ENCODE measurements at places on chromosomes 1 and 21.

GRCh38 chr21:33478935-33479678 is 667 bp downstream of the TMEM50B start:
- no peak for DNase-seq

- DNase-seq, result no peak
Measured at GRCh38 chr1:240395336-240395735, 216.6 kb downstream of the GREM2 start.

- no peak for DNase-seq
Measured at GRCh38 chr1:48232722-48233121, 10.2 kb downstream of the SLC5A9 start.

DNA sequence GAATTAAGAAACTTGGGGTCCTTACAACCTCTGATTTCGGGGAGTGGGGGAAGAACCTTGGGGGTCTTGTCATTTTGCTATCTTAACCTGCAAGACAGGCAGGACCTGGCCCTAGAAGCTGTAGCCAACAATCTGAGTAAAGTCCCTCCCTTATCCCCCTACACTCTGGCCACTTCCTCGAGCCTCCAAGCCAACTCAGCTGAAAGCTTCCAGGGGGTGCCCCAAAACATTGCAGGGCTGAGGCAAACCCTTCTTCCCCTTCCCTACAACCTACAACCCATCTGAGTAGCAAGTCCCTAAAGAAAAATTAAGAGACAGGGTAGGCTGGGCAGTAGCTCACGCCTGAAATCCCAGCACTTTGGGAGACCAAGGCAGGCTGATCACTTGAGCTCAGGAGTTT is 5.0 kb downstream of the CERS2 start:
- DNase-seq, result no peak

- no peak for DNase-seq
Measured at GRCh38 chr1:154157520-154158306, 2.8 kb upstream of the NUP210L start.

DNA sequence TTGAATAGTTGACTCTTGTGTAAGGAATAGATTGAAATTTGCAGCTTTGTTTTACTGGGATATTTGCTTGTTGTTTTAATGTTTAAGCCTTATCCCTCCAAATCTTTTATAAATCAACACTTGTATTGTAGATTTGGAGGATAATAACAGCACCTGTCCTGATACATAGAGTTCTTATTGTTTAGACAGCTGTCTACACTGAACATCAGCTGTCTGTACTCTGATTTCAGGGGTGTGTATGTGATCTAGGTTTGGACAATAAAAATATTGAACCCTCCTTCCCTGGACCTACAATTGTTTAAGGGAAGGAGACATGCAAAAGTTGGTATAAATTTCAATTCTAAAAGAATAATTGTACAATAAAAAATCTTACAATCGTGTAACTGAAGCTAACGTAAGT is 48.3 kb upstream of the DPH5 start:
- DNase-seq, result no peak

GRCh38 chr1:22739648-22740385 is 29.2 kb downstream of the EPHB2 start:
- DNase-seq, result peak; percentile 73

GRCh38 chr1:24155011-24155782 is 12.3 kb upstream of the IL22RA1 start:
- no peak for DNase-seq

GRCh38 chr1:233607252-233608119 is 6.4 kb upstream of the KCNK1 start:
- DNase-seq, result no peak

DNA sequence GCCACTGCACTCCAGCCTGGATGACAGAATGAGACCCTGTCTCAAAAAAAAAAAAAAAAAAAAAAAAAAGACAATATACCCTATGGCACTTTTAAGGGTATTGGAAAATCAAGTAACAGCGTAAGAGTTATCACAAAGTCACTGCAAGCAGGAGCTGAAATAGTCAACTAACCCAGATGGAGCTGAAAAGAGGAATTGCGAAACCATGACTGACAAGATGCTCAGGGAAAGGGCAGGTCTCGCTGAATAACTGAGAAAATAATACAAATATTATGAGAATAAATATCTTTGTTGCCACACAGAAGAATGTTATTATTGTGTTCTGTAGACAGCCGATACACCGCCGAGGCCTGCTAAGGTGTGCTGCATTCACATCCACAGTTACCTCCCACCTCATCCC is 17.8 kb downstream of the HLCS start:
- DNase-seq, result no peak

- no peak for DNase-seq
Measured at GRCh38 chr1:88186911-88187310, 497.2 kb upstream of the PKN2 start.

DNA sequence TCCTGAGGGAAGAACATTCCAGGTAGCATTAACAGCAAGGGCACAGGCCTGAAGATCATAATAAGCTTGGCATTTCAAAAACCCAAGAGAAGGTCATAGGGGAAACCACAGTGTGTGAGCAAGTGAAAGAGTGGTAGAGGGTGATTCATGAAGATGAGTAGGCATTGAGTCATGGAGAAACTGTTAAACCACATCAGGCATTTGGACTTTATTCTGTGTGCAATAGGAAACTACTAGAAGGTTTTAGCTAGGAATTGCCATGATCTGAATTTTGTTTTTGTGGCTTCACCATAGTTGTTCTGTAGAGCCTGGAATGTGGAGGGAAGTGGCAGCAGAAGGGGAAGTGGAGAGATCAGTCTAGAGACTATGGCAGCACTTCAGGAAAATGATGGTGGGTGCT is 359.0 kb upstream of the PTBP2 start:
- DNase-seq, result no peak
